ENCODE measurements at places on chromosomes 3 and 15.

GRCh38 chr3:144085964-144086363, 114.3 kb downstream of the DIPK2A start:
- DNase-seq: no peak

DNA sequence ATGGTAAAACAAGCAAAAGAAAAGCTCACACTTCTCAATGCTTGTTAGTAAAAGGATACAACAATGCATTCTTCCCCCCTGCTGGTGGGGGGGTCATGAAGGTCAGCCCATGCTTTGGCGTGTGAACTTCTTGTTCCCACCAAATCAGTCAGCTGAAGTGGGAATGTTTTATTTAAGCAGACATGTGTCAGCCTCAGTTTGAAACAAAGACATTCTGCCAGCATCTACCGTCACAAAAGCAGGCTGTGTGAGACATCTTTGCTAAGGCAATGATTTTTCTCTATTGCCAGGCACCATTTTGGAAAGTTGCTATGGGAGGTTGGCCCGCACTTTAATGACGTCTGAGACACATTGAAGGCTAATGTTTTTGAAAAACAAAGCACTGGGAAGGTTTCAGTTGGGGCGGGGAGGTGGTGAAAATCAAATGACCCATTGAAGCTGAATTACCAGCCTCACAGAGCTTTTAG, 206.6 kb downstream of the TLE3 start:
- no peak for DNase-seq

DNA sequence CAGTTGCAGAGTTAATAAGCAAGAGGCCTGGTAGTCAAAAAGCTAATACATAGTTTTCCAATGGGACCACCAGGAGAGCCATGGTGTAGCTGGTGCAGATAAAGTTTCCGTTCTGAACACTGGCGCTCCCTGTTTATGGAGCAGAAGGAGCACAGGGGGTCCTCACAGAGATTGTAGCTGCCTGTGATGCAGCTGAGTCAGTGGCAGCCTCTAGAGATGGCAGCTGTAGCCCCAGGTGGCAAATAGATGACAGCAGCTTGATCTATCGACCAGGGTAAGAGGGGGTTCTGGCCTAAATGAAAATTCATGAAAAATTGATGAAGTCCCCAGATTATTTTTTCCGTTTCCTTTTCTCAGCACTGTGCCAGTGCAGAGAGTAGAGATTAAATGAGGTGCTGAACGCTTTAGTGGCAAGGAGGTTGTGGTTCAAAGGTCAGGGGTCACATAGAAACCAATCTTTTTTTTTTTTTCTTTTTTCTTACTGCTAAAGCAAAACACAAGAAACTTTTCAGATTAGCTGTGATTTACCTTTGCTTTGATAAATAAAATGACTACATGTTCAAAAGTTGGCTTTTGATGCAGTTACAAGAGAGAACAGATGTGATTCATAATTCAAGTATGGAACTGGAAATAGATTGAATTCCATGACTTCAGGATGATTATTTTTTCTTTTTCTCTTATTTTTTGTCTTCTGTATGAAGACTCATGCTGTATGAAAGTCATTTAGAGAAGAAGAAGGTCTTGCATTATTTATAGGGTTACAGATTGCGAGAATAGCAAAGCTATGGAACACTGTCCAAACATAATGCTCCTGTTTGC, 63.3 kb downstream of the ROBO2 start:
- no peak for DNase-seq

GRCh38 chr3:117278424-117279190, 569.0 kb downstream of the TUSC7 start:
- DNase-seq: no peak
